ENCODE measurements at places on chromosomes 13 and 19. TPM values are rescaled to one million over a fixed set of nuclear protein-coding genes. Genes with fewer than 3 reads are reported as not detected.

DNA sequence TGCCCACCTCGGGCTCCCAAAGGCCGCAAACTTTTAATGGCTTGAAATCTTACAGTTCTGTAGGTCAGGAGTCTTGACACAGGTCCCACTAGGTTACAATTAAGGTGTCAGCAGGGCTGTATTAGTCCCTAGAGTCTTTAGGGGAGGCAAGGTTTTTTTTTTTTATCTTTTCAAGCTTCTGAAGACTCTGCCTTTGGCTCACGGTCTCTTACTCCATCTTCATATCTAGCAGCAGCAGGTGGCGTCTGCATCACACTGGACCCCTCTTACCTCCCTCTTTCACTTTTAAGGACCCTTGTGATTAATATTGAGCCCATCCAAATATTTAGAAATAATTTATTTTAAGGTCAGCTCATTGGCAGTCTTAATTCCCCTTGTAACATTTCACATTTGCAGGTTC lies 11.6 kb downstream of the MIR17HG start:
- H3K4me1 ChIP-seq: no peaks in the 10 kb centered on the region
- H3K4me3 ChIP-seq: no peak overlapping the region
- H3K27me3 ChIP-seq: no peaks in the 10 kb centered on the region
- DNase-seq: no peak

GRCh38 chr19:58284199-58284598 lies 5.4 kb downstream of the ZNF8 start:
- H3K4me3 ChIP-seq: no peak overlapping the region
- peaks cover 15% of the 10 kb centered on the region for H3K4me1 ChIP-seq
- peaks cover 48% of the 10 kb centered on the region for H3K36me3 ChIP-seq
- H3K27ac ChIP-seq: no peak overlapping the region
- H3K27me3 ChIP-seq: no peaks in the 10 kb centered on the region

- H3K27ac ChIP-seq: no peak overlapping the region
- H3K36me3 ChIP-seq: no peaks in the 10 kb centered on the region
- no peak overlapping the region for H3K4me3 ChIP-seq
- no peak for DNase-seq
- H3K4me1 ChIP-seq: no peaks in the 10 kb centered on the region
- H3K27me3 ChIP-seq: no peaks in the 10 kb centered on the region
Observed at GRCh38 chr13:23876265-23876664, 12.9 kb downstream of the MIPEP start.

DNA sequence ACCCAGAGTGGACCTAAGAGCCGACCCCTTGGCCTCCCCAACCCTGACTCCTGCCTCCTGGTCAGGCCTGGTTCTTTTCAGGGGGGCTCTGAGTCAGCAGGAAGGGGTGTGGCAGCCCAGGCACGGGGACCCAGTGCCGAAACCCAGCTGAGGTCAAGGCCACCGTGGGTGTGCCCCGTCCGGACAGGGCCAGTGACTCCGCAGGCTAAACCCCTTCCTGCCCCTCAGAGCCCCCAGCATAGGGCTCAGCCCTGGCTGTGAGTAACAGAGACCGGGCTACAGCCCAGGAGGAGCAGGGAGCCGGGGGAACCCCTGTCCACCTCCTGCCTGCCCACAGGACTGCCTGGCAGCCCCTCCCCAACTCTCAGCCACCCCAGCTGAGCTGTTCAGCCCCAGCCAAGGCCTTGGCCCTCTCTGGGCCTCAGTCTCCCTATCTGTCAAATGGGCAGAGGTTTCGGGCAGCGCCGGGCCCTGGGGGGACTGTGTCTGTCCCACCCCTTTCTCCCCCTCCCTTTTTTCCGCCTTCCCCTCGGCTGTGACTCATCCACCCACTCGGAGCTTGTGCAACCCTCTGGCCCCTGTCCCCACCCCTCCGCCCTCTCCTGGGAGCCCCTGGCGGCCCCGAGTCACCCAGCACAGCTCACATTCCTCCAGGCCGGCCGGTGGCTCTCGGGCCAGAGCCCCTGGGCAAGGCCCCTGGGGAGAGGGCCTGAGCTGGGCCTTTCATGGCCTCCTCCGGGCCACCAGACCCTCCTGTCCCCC lies 8.6 kb downstream of the ZBTB7A start:
- peaks cover 54% of the 10 kb centered on the region for H3K4me1 ChIP-seq
- no peaks in the 10 kb centered on the region for H3K27me3 ChIP-seq
- no peak for DNase-seq
- H3K36me3 ChIP-seq: peaks cover 2% of the 10 kb centered on the region
- no peak overlapping the region for H3K27ac ChIP-seq
- no peak overlapping the region for H3K4me3 ChIP-seq

GRCh38 chr19:7254590-7254989 lies 39.6 kb downstream of the INSR start:
- no peaks in the 10 kb centered on the region for H3K4me1 ChIP-seq
- H3K4me3 ChIP-seq: no peak overlapping the region
- no peaks in the 10 kb centered on the region for H3K27me3 ChIP-seq
- no peak overlapping the region for H3K27ac ChIP-seq
- H3K36me3 ChIP-seq: no peaks in the 10 kb centered on the region

DNA sequence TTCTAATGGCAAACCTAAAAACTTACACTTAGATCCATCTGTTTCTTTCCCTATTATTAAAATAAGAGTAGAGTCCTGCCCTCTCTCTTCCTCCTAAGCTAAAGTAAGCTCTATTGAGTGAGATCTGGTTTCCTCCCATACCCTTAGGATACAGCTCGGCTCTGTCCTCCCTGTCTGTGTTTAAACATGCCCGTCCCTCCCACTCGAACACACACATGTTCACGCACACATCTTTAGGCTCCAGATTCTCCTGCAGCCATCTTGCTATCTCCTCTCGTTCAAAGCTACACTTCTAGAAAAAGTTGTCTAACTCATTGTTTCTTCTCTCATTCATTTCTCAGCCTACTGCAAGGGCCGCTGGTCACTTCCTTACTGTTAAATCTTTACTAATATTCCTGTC lies 15.1 kb upstream of the CEBPG start:
- H3K27ac ChIP-seq: no peak overlapping the region
- no peaks in the 10 kb centered on the region for H3K4me1 ChIP-seq
- no peak overlapping the region for H3K4me3 ChIP-seq
- DNase-seq: no peak

- no peak overlapping the region for H3K4me3 ChIP-seq
- H3K27ac ChIP-seq: no peak overlapping the region
- H3K27me3 ChIP-seq: no peaks in the 10 kb centered on the region
- DNase-seq: no peak
- no peaks in the 10 kb centered on the region for H3K36me3 ChIP-seq
Observed at GRCh38 chr19:48549380-48549779, 2.6 kb upstream of the SULT2B1 start.

DNA sequence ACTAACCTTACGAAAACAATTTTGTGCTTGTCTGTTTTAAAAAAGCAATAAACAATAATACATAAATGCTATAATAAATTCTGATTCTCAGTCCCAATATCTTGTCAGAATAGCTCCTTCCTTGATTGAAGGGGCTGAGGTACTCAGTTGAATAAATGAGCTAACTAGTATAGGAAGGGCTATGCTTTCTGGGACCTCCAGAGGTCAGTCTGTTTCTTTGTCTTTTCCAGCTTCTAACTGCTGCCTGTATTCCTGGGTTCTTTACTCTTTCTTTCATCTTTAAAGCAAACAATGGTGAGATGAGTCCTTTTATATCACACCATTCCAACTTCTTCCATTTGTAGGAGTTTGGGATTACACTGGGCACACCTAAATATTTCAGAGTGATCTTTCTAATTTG lies 1297.0 kb upstream of the ATXN8OS start:
- H3K27ac ChIP-seq: no peak overlapping the region
- DNase-seq: no peak
- no peaks in the 10 kb centered on the region for H3K27me3 ChIP-seq
- no peaks in the 10 kb centered on the region for H3K4me1 ChIP-seq
- H3K36me3 ChIP-seq: no peaks in the 10 kb centered on the region
- no peak overlapping the region for H3K4me3 ChIP-seq

The TEKTIP1 gene
- 10.6 TPM for total RNA-seq

All from naive thymus-derived CD4-positive, alpha-beta T cell (primary cell).